Esophagus squamous epithelium (tissue), 5 donors: ENCODE measurements at places on chromosomes 2 and 18.

- no peak for DNase-seq
Measured at GRCh38 chr2:120541972-120542670, 193.5 kb upstream of the GLI2 start.

DNA sequence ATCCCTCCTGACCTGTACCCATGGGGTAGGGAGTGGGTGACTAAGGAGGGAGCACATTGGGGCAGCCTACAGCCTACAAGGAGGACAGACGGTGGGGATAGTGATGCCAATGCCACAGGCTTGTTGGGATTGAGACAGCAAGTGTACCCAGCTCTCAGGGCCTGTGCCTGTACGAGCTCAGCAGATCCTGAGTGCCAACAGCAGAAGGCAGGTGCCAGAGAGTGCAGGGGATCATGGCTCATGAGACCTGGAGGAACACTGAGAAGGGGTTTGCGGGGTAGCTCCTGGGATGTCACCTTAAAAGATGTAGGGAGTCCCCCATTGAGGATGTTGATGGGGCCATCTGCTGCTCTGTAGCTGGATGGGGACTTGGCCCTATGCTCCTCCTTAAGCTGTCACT, 10.3 kb upstream of the SNED1 start:
- DNase-seq, result no peak

GRCh38 chr2:102880731-102881130, 118.9 kb downstream of the TMEM182 start:
- DNase-seq, result no peak

- DNase-seq, result no peak
Measured at GRCh38 chr2:50765146-50765545, 266.8 kb downstream of the NRXN1 start.

DNA sequence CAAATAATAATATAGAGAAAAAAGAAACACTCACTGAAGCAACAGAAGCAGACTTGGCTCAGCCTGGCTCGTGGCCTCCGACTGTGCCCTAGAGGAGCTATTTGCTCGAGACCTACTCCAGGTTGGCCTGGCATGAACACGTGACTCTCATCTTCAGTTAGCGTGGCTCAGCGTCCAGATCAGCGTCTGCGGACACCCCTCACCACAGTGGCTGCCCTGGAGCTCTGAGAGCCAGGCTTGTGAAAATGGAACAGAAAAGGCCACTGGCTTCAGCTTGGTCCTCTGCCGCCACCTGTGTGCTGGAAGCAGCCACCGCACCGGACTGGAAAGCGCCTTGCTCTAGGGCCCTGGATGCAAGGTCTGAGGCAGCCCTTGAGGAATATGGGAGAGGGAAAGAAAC, 1184.0 kb upstream of the GYPC start:
- DNase-seq, result no peak

- no peak for DNase-seq
Measured at GRCh38 chr2:240368781-240369331, 66.6 kb upstream of the GPC1 start.

- DNase-seq, result no peak
Measured at GRCh38 chr2:74887960-74888700, 54.2 kb downstream of the HK2 start.

GRCh38 chr2:130920415-130921163, 83.9 kb downstream of the ARHGEF4 start:
- DNase-seq, result no peak

DNA sequence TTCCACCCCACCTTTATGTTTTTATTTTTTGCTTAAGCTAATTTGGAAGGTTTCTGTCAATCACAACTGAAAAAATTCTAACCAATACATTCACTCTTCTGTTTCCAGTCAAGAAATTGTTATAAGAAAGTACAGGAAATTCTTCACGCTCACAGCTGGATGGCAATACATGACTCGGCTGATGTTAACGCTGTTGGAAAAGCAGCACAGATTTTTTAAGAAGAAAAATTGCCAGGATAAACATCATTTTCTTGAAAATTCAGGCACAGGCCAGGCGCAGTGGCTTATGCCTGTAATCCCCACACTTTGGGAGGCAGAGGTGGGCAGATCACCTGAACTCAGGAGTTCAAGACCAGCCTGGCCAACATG, 46.1 kb downstream of the STPG4 start:
- DNase-seq, result no peak

DNA sequence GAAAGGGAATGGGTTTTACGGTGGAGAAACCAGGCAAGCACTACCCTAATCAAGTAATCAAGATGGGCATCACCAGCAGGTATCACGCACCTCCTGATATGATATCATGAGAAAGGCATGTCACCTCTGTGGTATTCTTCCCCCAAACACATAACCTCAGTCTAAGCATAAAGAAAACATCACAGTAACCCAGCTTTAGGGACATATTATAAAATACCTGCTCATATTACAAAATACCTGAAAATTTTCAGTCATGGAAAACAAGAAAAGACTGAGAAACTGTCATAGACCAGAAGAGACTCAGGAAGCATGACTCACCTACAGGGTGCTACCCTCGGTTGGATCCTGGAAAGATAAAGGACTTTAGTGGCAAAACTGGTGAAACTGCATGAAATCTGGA, 30.5 kb downstream of the GCKR start:
- DNase-seq, result no peak

- no peak for DNase-seq
Measured at GRCh38 chr2:239310401-239311061, 90.3 kb downstream of the HDAC4 start.

GRCh38 chr2:224449212-224450147, 47.6 kb upstream of the FAM124B start:
- DNase-seq, result no peak

DNA sequence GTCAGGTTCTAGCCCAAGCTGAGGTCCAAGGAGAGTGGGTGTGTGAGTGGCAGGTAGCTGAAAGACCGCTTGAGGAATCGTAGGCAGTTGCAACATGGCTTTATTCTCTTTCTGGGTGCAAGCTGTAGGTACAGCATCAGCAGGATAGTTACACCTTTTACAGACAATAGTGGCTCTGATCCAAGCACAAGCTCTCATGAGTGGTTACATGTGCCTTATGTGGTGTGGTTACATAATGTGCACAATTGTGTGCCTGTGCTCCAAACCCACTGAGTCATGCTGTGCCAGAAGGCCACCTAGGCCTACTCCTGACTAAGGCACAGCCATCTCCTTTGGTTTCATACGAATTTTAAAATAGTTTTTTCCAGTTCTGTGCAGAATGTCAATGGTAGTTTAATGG, 227.6 kb downstream of the SATB2 start:
- no peak for DNase-seq

- DNase-seq, result no peak
Measured at GRCh38 chr2:137435162-137435561, 529.1 kb upstream of the HNMT start.

GRCh38 chr2:108605947-108606346, 71.7 kb downstream of the LIMS1 start:
- no peak for DNase-seq

- DNase-seq, result no peak
Measured at GRCh38 chr2:147030966-147031720, 813.7 kb upstream of the ACVR2A start.

- no peak for DNase-seq
Measured at GRCh38 chr2:3405307-3405706, 25.8 kb downstream of the TRAPPC12 start.
